ENCODE measurements at places on chromosomes 5 and 9.

GRCh38 chr9:137368431-137369035 lies 54.4 kb downstream of the EXD3 start:
- no peak for DNase-seq

GRCh38 chr5:121726991-121727390 lies 124.7 kb upstream of the FTMT start:
- DNase-seq: no peak

DNA sequence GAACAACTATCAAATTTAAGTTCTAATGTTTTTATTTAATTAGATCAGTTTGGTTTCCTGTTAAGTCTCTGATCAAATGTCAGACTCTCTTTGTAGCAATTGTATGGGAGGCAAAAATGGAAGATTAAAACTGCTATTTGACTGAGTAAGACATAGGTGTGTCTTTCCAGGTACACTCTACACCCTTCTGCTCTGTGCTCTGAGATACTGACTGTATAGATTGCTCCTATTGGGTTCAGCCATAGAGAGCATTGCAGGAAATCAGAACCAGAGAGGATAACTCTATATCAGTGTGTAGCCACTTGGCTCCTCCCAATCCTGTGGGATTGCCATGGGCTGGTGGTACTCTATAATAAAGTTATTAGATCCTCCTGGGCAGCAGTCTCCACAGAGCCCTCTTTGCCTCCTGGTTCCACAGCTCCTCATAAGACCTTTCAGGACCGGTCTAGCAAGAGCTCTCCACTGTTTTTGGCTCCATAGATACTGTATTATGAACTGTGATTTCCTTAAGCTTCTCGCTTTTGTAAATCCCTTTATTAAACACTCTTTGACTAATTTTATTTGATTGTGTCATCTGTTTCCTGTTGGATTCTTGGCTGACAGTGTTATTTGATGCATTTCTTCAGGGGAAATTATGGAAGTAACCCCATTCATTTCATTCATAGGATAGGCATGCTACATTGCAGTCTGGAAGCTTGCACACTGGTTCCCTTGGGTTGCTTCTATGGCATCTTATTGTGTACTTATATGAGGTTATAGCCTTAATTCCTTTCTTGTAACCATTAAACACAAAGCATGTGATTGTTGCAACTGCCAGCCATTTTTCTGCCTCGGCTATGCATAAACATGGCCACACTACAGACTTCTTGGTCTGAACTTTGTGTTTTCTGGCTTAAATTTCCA lies 115.6 kb downstream of the VCAN start:
- no peak for DNase-seq

DNA sequence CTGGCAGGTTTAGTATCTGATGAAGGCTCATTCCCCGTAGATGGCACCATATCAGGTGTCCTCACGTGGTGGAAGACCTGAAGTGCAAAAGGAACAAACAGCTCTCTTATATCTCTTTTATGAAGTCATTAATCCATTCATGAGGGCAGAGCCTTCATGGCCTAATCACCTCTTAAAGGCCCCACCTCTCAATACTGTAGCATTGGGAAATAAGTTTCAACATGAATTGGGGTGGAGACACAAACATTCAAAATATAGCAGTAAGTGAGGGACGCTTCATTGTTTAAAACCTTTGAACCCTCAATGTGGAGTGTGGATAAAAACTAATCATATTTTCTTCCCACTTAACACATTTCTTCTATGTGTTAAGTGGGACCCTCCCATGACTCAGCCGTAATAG lies 489.4 kb upstream of the WWC1 start:
- DNase-seq: no peak

DNA sequence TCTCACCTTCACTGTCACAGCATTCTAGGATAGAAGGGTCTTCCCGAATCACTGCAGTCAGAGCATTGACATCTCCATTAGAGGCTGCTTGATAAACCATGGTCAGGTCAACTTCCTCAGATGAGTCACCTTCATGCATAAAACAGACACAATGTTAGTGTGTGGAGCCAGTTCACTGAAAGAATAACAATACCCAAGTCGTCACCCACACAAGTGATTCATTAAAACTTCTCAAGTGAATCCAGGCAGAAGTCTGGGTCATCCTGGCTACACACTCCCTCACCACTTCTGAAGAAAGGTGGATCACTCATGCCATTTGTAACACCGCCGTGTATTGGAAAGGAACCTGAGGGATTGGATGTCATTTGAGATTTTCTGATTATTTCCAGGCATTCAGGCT lies 49.6 kb downstream of the ANKRD55 start:
- DNase-seq: no peak

- DNase-seq: no peak
These were observed 26.4 kb downstream of the PTGR1 start for GRCh38 chr9:111572950-111573604.

DNA sequence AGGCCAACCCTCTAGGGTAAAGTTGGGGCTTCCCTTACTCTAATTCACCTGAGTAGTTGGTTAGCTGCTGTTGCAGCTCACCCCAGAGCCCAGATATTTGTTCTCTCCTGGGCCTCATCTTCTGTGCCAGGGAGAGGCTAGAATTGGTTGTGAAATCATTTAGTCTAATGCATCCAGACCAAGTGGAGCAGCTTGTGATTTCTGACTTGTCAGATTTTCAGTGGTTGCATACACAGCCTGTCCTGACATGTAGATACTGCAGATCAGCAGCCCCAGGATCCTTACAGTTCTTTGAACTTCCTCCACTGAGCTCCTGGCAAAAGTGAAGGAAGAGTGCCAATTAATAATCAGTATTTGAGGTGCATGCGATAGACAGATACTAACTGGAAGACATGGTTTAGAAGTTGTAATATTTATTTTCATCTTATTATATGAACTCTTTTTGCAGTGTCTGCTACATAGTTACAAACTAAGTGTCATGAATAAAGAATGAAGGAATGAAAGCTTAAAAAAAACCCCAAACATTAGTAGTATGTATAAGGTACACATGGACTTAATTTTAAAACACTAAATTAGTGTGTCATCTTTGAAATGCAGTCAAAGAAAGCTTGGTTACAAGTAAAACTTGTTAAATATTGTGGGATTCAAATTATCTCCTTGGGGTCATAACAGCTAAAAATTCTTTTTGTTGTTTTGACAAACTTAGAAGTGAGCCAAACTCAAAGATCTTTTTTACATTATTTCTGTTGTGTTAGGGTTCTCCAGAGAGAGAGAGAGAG lies 128.5 kb downstream of the VPS13A start:
- no peak for DNase-seq

GRCh38 chr5:147431586-147431985 lies 78.3 kb downstream of the DPYSL3 start:
- DNase-seq: no peak

DNA sequence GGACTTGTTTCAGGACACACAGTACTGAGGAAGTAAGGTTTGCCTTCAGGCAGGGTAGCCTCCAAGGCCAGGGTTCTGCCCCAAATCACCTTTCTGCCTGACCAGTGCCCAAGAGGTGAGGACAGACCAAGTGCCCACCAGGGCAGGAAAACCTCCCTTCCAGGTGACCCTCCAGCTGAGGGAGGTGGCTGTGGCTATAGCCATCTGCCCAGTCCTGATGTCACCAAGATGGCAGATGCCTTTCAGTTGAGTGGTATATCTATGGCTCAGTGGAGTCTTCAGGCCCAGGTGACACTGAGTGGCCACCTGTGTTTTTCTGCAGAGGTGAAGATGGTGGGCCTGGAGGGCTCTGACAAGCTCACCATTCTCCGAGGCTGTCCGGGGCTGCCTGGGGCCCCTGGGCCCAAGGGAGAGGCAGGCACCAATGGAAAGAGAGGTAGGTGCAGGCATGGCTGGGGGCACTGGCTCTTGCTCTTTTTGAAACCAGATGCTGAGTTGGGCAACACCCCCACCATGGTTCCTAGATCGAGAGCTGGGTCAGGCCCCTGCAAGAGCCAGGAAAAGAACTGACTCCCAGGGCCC lies 1.7 kb downstream of the FCN2 start:
- no peak for DNase-seq

DNA sequence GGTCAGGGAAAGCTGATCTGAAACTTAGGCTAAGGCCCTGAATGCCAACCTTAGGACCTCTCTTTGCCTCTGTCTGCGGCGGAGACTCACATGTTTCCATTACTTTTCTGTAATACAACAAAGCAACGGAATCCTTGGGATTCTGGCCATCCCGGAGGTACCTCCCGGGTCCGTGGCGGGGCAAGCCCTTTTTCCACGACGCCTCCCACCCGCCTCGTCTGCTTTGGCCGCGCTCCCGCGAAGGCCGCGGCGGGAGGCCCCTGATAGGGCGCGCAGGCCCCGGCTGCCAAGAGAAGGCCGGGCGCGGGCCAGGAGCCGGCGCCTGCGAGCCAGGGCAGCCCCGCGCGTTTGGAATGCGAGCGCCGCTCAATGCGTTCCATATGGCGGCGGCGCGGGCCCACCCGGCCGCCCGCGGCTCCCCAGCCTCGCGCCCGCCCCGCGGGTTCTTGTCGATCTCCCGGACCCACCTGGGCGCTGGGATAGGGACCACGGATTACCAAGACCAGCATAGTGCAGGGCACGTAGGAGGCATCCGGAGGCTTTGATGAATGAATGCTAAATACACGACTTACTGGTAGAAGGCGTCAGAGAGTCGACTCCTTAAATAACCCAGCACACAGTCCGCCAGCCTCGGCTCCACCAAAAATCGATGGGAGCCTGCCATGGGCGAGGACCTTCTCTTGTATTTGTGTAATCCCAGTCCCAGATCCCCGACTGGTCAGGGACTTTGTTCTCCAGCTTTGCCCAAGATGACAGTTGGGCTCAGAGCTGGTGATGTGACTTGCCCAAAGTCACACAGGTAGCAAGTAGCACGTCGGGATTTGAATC lies 17.5 kb upstream of the PHF19 start:
- no peak for DNase-seq

DNA sequence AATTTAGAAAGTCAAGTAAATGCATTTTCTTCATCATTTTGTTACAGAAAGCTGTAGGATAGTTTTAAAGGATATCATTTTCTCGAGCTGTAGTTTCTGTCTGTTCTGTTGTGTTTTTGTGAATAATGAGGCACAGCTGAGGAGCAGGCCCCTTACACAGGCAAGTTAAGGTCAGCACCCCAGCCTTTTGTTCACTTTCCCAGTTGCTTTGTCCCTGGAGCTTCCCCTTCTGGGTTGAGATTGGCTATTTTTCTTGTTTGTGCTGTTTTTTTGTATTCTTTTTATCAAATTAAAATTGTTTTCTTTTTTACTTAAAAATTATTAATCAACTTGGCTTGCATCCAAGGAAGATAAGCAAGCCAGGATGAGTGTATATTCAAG lies 213.8 kb upstream of the ACTBL2 start:
- DNase-seq: no peak

DNA sequence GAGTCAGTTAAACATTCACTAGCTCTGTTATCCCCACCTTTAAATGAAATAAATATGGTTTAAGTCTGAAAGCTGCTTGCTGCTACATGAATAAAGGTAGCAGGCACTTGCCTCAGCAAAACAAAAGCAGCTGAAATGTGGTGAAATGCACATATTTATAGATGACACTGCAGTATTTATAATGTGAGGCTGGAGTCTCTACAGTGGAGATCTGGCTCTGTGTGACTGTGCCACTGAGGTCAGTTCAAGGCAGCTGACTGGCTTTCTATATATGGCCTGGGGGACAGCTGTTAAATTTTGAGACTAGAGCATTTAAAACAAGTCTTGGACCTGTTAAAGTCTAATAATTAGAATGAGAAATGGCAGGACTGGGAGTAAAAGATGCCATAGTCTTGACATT lies 859.6 kb upstream of the SEMA6A start:
- no peak for DNase-seq

GRCh38 chr9:93164085-93164484 lies 19.9 kb upstream of the WNK2 start:
- DNase-seq: no peak

DNA sequence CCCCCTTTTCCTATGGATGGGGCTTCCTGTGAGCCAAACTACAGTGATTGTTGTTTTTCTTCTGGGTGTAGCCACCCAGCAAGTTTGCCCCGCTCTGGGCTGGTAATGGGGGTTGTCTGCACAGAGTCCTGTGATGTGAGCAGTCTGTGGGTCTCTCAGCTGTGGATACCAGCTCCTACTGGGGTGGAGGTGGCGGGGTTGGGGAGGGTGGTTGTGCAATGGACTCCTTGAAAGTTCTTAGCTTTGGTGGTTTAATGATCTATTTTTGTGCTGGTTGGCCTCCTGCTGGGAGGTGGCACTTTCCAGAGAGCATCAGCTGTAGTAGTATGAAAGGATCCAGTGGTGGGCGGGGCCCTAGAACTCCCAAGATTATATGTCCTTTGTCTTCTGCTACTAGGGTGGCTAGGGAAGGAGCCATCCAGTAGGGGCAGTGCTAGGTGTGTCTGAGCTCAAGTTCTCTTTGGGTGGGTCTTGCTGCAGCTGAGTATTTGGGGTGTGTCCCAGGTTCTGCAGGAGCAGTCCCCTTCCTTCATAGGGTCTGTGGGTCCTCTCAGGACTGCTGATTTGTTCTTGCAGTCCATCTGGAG lies 275.6 kb upstream of the PAPPA start:
- DNase-seq: no peak

DNA sequence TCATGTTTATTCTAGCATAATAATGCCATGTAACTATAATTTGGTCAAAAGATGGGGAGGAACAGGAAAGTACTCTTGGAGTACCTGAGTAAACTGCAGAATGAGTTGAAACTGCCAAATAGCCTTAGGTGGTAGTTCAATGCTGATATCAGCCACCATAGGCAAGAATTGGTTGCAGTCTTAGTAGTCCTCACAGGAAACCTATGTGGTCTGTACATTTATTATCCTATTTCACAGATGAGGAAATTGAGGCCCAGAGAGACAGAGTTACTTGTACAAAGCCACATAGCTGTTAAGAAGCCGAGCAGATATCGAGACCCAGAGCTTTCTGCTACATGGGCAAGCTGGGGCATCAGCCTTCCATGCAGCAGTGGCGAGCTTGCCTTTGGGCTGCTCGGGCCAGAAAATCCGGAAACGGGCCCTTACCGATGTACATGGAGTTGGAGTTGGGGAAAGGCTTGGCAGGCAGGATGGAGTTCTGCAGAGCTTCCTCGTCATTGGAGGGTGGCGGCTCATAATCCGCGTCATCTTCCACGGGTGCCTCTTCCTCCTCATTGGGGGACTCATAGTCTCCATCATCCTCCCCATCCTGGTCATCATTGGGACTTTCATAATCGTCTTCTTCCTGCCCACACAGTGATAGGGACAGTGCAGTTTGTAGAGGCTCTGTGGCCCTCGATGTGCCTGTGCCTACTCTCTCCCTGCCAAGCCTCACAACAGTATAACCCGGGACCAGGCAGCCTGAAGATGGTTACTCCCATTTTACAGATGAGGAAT lies 27.1 kb downstream of the LCP2 start:
- DNase-seq: no peak

Data from CD4-positive, alpha-beta T cell treated with Interleukin-6 for 4 hours (primary cell).